ENCODE measurements at places on chromosomes 6 and 20.

DNA sequence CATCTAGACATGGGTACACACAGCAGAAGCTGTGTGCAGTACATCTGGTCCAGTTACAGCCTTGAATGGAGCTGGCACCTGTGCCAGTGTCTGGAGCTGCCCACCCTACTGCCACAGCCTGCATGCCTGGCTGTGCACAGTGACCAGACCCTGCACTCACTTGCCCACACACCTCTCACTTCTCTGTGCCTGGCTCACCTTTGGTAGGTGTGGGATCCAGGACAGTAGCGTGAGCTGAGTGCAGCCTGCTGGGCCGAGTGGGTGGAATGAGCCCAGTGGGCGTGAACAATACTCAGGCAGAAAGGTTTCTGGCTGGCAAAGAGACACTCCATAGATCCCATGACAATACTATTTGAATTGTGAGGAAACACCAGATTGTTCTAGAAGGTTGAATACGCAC lies 839.5 kb upstream of the FLRT3 start:
- no peak for DNase-seq

DNA sequence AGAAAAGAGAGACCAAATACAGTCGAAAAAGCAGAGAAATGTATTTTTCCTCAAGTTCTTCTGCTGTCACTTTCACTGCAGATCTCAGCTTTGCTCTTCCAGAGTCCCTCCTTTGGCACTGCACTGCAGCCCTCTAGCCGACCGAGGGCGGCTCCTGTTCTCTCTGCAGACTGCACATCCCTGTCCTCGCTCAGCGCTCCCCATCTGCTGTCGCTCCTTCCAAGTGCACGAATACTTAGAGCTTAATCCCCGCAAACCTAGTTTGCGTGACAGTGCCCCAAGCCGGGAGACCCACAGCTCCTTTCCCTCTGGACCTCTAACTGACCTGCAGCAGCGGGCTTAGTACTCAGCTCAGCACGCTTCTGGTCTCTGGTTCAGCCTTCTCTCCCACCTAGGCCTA lies 15.2 kb downstream of the RPP21 start:
- no peak for DNase-seq

GRCh38 chr6:32181915-32182529 lies 2.0 kb downstream of the AGER start:
- DNase-seq: no peak

DNA sequence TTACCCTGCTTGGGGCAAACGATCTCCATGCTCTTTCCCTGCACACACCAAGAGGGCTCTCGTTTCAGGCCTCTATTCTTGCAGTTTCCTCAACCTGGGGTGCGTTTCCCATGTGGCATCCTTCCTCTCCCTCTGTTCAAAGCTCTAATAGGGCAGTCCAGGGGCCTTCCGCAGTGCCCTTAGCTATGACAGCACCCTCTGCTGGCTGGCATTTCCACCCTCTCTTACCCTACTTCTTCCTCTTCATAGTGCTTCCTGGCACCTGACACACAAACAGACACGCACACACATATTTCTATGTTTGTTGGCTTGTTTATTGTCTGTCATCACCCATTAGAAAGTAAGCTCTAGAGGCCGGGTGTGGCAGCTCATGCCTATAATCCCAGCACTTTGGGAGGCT lies 294.0 kb downstream of the CLIC5 start:
- DNase-seq: no peak

- DNase-seq: no peak
Observed at GRCh38 chr6:118810420-118811027, 83.4 kb upstream of the ASF1A start.

DNA sequence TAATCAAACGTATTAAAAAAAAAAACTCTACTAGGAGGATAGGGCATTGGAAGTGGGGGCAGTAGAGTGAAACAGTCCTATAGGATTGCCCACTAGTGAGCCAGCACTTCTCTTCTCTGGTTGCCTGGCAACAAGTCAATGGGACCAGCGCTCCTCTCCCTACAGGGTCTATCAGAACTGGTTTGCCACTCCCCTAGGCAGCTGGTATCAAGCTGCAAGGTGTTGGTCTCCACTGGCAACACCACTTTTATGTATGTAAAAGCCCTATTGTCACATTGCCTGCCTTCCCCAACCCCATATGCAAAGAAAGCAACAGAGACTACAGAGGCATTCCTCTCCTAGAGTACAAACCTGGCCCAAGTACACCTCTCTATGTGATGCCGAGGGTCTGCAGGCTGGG lies 166.9 kb upstream of the MCHR2 start:
- DNase-seq: no peak

DNA sequence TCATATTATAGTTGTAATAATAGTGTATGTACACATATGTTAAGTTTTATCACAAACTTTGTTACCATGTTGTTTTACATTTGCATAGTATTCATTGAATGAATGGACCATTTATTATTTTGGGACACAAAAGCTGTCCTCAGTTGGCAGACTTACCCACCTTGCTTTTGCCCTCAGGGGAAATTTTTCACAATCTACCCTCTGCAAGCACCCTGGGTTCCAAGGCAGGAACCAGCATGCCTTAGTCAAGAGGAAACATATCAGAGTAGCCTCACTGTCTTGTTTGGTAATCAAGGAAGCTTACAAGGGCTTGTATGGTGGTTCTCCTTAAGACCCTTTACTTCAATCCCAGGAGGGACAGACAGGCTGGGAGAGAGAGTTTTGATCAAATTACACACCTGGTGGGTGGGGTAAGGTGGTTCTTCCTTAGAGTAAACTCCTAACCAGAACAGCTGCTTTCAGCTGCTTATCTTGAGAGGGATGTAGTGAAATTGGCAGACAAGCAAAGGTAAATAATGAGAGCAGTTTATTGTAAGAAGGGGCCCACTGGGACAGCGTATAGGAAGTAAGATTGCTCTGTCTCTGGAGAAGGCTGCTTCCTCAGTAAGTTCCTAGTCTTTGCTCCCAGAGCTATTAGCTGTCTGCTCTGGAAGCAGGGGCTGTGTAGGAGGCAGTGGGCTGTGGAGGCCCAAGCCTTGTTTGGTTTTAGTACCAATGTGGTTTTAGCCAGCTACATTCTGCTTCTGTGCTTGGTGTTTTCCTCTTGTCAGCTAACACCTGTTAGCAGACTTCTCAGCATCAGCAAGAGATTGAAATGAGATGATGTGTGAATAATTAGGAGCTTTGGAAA lies 31.1 kb downstream of the BRPF3 start:
- DNase-seq: no peak

GRCh38 chr6:63572747-63573075 lies 431 bp downstream of the LOC128125822 start:
- no peak for DNase-seq

DNA sequence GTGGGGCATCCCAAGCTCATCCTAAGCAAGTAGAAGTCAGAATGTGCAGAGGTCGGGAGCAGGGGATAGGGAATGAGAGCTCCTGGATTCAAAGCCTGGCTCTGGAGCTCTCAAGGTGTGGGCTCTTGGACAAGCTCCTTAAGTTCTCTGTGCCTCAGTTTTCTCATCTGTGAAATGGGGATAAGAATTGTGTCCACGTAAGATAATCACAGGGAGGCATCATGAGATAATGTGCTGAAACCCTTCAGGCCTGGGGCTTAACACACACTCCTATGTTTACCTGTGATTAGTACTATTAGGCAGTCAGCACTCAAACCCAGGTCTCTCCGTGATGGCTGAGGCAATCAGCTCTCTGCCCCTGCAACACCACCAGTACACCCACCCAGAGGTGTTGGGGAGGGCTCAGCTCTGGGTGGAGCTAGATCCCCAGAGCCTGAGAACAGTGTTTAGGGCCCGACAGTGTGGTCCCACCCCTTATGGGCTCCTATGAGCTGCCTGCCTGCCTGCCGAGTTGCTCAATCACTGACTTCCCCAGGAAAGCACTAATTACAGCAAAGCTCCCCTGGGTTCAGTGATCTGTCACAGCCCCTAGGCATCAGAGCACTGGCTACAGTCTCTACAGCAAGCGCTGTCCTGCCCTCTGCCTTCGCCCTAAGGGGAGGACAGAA lies 6.3 kb upstream of the SIRPA start:
- no peak for DNase-seq

DNA sequence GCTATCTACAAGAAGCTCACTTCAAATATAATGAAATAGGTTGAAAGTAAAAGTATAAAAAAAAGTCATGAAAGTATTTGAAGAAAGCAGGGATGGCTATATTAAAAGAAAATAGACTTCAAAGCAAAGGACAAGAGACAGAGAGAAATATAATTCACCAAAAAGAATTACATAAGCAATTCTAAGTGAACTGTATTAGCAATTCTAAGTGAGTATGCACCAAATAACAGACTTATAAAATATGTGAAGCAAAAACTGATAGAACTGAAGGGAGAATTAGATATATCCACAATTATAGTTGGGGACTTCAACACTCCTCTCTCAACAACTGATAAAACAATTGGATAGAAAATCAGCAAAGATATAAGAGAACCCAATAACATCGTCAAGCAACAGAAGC lies 38.8 kb upstream of the ID4 start:
- DNase-seq: no peak

- no peak for DNase-seq
Observed at GRCh38 chr6:53441035-53441493, 92.3 kb upstream of the ELOVL5 start.

GRCh38 chr6:51778666-51779065 lies 308.7 kb downstream of the PKHD1 start:
- no peak for DNase-seq

DNA sequence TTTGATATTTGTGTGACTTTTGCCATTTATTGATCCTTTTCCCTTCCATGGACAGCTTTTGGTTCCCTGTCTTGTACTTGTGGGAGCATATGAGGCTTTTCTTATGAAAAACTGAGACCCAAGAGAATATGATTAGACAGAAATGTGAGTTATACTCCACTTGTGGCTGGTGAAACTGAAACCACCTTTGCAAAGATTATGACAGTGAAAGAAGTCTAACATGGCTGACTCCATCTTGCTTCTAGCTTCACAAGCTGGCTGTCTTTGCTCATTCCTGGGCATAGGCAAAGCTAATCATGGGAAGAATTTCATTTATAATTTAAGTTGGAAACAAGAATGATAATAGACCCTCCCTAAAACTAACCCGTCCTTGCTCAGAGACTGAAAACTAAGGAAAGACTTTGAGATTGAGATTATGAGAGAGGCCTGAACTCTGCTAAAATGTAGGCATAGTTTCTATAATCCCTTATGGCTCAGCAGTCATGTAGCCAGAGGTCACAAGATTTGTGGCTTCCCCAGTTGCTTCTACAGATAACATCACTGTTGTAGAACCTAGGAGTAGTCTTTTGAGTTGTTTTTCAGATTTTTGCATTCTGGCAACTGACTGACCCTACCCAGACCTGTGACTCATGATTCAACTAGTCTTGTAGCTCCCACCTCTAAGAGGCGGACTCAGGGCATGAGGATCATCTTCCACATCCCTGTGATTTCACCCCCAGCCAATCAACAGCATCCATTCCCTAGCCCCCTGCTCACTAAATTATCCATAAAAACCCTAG lies 50.9 kb upstream of the CD2AP start:
- DNase-seq: no peak
